T-helper 17 cell (primary cell): ENCODE measurements at places on chromosomes 12 and 14. TPM values are rescaled to one million over a fixed set of nuclear protein-coding genes. Genes with fewer than 3 reads are reported as not detected.

DNA sequence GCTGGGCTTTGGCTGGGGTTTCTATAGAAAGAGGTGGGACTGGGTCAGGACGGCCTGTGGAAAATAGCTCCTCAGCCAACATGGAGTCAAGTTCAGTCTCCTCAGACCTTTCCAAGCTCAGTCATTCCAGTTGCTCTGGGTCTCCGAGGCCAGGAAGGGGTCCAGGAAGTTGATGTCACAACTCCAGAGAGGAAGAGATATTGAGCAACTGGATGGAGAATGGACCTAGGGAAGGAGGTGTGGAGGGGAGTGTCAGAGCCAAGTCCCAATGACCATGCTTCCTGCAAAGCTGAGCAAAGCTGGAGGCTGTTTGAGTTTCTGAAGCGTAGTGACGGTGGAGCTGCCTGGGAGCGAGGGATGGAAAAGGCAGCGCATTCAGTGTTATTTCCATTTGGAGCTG is 86.1 kb downstream of the SLC24A4 start:
- DNase-seq = no peak

The KRT78 gene
- total RNA-seq = not detected

- no peak for DNase-seq
Measured at GRCh38 chr12:71626098-71626497, 37.5 kb downstream of the ZFC3H1 start.

The FLVCR2 gene
- total RNA-seq = 8.1 TPM

The RAD51AP1 gene
- 0.34 TPM for total RNA-seq

DNA sequence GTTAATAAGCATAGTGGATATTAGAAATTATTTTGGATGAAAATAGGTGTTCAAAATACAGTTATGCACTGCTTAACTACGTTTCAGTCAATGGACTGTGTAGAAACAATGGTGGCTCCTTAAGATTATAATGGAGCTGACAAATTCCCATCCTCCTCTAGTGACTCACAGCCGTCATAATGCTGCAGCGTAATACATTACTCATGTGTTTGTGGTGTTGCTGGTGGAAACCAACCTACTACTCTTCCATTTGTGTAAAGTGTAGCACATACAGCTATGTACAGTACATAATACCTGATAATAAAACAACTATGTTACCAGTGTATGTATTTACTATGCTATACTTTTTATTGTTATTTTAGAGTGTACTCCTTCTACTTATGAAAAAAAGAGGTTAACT is 111.2 kb upstream of the TMCC3 start:
- no peak for DNase-seq

- no peak for DNase-seq
Measured at GRCh38 chr14:96783043-96783914, 13.9 kb upstream of the VRK1 start.

DNA sequence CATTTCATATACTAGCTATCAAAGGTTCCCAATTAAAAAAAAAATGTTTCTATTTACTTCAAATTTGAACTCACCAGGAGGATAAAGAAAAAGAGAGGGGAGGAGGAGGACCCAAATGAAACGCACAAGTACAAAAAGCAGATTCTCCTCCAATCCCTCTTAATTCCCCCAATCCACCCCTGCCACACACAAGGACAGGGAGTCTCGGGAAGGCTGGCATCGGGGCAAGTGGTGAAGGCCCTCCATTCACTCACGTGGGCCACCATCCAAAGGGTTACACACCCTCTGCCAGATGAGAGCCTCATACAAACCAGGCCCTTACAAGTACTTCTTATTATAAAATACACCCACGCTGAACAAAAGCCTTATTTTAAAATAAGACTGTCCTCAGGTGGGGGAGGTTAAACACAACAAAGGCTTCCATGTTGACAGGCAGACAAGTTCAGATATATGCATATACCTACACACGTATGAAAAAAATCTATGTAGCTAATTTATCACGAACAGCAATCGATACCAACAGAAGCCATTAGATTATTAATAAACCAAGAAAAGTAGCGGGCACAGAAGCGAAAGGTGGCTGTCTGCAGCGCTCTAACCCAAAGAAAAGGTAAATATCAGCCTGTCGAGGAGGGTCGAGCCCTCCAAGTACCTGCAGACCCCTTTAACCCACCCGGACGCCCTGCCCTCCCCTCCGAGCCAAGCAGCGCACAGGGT is 1.5 kb downstream of the ATP2B1 start:
- no peak for DNase-seq

The RNU4-1 gene
- 2,286 TPM for total RNA-seq

DNA sequence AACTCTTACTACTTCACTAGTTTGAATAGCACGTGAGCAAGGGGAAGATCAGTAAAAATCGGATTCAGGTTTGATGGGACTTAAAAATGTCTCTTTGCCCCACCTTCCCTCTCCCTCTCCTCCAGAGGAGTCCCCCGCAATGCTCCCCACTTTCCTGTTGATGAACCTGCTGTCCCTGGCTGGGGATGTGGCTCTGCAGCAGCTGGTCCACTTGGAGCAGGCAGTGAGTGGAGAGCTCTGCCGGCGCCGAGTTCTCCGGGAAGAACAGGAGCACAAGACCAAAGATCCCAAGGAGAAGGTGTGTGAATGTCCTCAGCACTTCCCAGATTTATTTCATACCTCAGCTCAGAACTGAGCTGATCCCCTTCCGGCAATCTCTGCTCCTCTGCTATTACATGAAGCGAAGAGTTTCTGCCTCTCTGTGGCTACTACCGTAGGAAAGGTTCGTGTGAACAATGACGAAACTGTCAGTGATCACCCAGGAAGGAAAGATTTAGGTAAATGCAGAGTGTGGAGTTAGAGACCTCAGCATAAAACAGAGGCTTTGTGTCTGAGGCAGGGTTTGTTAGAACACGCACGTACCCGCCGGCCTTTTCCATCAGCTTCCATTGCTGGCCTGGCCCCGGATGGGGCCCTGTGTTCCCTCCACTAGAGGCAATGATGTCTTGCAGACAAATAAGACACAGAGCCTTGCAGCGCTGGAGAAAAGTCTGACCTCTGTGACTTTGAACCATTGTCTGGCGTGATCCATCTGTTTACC is 7.4 kb upstream of the GAPDH start:
- DNase-seq = no peak

GRCh38 chr12:22536971-22537544 is 7.3 kb downstream of the C2CD5 start:
- no peak for DNase-seq

DNA sequence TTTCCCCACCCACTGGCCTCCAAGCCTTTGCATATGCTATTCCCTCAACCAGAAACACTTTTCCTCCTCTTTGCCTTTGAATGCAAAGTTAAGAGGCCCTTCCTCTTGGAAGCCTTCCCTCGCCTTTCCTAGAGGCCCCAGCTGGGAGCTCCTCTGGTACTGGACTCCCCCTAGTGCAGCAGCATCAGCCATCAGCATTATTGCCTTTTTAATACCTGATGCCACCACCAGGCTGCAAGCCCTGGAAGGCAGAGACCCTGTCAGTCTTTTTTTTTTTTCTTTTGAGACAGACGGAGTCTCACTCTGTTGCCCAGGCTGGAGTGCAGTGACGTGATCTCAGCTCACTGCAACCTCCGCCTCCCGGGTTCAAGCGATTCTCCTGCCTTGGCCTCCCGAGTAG is 19.1 kb upstream of the PLA2G1B start:
- no peak for DNase-seq

DNA sequence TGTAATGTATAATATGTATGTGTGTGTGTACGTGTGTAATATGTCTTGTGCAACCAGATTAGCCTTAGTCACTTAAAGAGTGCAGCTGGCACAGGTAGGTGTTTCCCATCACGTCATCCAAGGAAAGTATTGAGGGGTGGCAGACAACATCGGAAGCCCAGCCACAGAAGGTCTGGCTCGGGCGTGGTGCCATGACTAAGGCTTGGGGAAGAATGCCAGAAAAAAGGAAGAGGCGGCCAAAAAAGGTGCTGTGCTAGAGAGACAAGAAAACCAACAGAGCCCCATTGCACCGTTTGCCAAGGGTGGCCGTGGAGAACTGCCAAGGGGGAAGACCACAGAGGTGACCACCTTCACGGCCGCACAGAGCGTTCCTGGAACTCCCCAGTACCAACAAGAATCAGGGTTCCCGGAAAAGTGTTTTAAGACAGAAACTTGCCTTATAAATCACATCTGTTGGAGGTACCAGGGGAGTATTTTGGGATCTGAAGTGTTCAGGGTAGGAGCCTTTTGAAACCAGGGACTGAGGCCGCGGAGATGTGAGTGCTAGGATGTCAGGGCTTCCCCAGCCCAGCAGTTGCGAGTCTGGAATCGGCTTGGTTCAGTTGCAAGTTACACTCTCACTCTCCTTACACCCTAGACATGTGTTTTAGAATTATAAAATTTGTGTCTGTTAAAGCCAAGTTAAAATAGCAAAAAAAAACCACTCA is 131.2 kb upstream of the DYRK2 start:
- no peak for DNase-seq

The UNC79 gene
- not detected for total RNA-seq

GRCh38 chr12:114993165-114993564 is 309.2 kb upstream of the TBX3 start:
- DNase-seq = no peak

The CLEC1B gene
- total RNA-seq = 21.1 TPM
